ENCODE measurements at places on chromosomes 3 and 15. TPM values are rescaled to one million over a fixed set of nuclear protein-coding genes. Genes with fewer than 3 reads are reported as not detected.

DNA sequence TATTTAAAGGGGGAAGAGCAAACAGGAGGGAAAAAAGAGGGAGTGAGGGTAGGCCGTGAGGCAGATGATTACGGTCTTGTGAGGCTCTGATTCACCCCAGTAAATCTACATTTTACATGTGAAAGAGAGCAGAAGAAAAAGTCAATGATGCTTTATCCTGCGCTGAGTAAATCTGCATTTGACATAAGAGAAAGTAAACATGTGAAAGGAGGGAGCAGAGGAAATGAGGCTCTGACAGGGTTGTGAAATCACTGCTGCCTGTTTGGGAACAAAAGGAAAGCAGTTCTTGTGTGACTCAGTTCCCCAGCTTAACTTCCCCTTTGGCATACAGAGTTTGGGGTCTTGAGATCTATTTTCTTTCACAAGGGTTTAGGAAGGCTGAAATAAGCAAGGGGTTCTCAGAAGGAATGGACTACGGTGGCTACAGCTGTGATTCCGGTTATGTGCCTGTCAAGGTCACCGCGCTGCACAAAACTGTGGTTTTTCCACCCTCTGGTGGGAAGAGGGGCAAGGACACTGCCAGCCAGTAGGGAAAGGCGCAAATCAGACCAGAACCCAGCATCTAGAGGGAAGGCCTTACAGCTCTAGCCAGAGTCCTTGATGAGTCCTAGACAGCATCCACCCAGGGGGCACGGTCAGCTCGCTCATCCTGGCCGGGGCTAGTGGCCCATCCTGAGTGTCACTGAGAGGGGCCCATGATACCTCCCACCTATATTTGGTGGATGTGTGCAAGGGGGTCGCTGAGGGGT is 18.9 kb upstream of the HCN4 start:
- DNase-seq = no peak

- DNase-seq = no peak
These were observed 383.7 kb downstream of the GAP43 start for GRCh38 chr3:116007000-116007399.

- DNase-seq = no peak
These were observed 133.3 kb downstream of the GRM7 start for GRCh38 chr3:6994081-6994668.

- no peak for DNase-seq
These were observed 17.1 kb downstream of the APBA2 start for GRCh38 chr15:28902856-28903255.

GRCh38 chr3:43152649-43153048 is 46.8 kb upstream of the POMGNT2 start:
- no peak for DNase-seq

MINDY2 gene
- 9.2 TPM for total RNA-seq

IL17RE gene
- total RNA-seq = 3.1 TPM

SOX14 gene
- not detected for total RNA-seq
